ENCODE measurements at places on chromosomes 1 and 21.
A peak's percentile ranks its signal among the peaks of the same experiment; 100 is the strongest.

DNA sequence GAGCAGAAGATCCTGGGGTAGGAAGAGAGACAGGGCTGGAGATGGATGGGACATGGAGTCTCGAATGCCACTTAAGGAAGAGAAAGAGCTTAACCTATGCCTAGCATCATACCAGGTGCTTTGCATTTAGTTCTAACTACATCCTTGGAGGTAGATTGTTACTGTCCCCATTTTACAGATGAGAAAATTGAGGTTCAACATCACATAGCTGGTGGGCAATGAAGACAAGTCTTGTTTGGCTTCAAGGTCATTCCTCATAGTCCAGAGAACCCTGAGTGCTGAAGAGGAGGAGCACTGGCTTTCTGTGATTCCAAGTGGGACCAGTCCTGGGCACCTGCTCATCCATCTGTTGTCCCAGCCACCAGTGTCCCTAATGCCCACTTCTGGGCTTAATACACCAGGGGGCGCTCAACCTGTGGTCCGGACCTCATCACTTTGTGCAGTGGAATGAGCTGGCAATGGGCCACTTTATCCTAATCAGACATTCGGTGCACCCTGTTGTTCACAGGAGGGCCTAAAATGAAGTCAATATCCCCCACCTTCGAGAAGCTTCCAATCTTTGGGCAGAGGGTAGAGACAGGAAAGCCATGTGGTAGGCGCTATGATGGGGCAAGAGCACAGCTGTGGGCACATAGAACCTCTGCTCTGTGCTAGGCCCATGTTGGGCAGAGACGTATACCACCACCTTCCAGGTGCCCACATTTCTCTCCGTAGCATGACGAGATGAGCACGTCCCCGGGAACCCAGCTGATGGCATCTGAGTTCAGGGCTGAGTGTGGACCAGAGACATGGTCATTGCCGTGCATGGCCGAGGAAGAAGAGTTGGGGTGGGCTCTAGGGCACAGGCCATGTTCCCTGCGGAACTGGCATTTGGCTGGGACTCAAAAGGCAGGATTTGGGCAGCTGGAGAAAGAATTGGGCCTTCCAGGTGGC lies 9.2 kb downstream of the RPS6KA1 start:
- DNase-seq: no peak

DNA sequence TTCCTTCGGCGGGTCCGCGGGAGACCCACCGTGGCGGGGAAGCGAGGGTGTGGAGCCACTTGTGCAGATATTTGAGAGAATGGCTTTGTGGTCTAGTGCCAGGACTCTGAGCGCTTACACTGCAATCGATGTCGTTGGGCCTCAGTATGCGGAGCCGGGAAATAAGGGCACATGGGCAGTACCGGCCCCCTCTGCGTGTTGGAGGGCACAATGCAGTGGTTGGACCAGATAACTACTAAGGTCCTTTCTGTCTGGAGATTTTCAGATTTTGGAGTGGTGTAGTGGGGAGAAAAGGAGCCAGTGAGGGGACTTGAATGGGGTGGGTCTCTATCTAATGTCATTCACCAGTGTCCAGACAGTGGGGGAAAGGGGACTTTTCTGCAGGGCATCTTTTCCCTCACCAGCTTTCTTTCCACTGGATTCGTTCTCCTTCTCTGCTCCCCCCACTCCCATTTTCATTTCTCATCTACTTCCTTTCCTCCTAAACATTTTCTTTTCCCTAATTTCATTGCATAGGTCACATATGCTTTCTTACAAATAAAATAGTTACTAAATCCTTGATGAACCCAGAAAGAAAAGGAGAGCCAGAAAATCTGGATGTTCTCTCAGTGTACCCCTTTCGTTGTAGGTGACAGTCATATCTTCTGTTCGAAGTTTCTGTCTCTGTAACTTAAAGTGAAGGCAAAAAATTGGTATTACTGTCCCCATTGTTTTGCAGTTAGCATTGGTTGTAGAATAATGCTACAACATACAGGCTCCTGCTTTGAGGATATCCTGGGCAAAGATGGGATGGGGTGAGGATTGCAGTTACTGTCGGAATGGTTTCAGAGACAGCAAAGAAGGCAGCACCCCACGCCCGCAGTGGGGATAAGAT lies 1.4 kb downstream of the ATF3 start:
- no peak for DNase-seq

GRCh38 chr1:55131218-55131617 lies 83.9 kb downstream of the USP24 start:
- DNase-seq: no peak

DNA sequence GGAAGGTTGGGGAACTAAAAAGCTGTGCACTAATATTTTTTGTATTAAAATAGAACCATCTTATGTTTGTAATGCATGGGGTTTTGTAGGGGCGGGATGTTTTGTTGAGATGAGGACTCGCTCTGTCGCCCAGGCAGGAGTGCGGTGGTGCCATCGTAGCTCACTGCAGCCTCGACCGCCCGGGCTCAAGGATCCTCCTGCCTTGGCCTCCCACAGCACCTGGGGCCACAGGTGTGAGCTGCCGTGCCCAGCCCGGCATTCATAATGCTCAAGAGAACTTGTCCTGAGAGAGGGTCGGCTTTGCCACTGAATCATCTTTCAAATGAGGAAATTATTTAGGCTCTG lies 3.0 kb upstream of the C1orf159 start:
- no peak for DNase-seq

GRCh38 chr1:234473118-234473517 lies 5.9 kb downstream of the TARBP1 start:
- DNase-seq: no peak

GRCh38 chr1:40564913-40565312 lies 33.5 kb downstream of the ZNF684 start:
- DNase-seq: no peak

GRCh38 chr1:210647406-210648333 lies 319.0 kb downstream of the HHAT start:
- peak; percentile 11 for DNase-seq

- DNase-seq: no peak
Measured at GRCh38 chr1:178551940-178552339, 39.0 kb downstream of the TEX35 start.

GRCh38 chr1:115791816-115792215 lies 23.3 kb upstream of the CASQ2 start:
- DNase-seq: no peak

GRCh38 chr1:115457289-115457688 lies 119.2 kb upstream of the NGF start:
- no peak for DNase-seq

- no peak for DNase-seq
Measured at GRCh38 chr1:247407180-247407616, 8.8 kb upstream of the NLRP3 start.

- no peak for DNase-seq
Measured at GRCh38 chr1:168084396-168085231, 52.1 kb downstream of the GPR161 start.

DNA sequence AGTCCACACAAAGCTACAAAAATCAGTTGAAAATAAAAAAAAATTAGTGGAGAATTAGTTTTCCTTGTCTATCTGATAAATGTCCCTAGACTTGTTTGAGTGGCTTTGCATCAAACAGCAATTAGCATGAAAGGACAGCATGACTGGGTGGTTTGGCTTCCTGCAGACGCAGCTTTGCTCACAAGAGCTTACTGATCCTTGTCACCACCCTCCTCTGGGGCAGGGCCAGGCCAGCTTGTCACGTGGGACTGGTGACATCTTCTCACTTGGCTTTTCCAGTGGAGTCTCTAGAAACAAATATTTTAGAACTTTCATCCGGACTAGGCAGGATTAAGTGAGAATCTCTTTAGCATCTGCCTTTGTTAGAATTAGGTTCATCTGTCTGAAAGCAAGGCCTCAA lies 76.0 kb upstream of the OLIG2 start:
- DNase-seq: no peak

DNA sequence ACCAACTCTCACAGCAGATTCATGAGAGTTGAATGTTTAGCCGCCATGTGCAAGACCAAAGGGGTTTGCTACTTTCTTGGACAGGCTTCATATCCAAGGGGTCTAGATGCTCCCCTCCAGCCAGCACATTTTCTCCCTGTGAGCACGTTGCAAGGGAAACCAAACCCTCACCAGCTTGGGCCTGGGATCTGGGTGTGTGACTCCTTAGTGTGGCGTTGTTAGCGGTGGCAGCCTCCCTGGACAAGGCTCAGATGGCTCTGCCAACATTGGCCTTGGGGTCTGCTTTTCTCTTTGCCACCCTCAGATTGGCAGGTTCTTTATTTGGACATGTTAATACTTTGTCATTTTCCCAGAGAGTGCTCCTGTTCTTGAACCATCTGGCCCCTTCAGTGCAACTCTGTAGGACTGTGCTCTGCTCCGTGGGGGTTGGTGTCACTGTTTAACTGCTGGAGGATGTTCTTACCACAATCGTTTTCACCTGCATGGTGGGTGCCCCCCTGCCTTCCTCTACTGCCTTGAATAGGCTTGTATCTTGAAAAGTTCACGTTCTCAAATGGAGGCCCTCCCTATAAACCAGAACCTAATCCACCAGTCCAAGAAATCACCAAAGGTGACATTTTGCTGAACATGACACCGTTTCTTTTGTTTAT lies 13.4 kb downstream of the ABCG1 start:
- DNase-seq: no peak

GRCh38 chr1:195195423-195196057 lies 1412.7 kb downstream of the KCNT2 start:
- no peak for DNase-seq

GRCh38 chr1:37476087-37476452 lies 1.7 kb downstream of the ZC3H12A start:
- DNase-seq: no peak

DNA sequence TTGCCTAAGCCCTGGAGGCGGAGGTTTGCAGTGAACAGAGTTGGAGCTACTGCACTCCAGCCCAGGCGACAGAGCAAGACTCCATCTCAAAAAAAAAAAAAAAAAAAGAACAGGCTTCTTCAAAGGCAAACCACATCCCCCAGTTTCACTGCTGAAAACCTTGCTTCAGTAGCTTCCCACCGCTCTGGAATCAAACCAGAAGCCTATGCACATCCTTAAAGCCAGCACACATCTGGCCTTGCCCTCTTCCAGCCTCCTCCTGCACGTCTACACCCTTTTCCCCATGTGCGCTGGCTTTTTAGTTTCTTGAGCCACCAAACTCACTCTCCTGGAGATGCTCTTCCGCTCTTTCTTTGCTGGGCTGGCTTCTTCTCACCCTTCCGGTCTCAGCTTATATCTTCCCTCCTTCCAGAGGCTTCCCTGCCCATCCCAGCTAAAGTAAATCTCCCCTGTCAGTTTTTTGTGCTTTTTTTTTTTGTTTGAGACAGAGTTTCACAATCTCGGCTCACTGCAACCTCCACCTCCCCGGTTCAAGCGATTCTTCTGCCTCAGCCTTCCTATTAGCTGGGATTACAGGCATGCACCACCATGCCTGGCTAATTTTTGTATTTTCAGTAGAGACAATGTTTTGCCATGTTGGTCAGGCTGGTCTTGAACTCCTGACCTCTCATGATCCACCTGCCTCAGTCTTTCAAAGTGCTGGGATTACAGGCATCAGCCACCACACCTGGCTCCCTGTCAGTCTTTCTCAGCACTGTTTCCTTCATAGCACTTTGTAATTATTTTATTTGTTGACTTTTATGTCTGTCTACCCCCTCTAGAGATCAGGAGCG lies 42.0 kb upstream of the ID3 start:
- DNase-seq: no peak

- no peak for DNase-seq
Measured at GRCh38 chr1:111904478-111905218, 84.8 kb downstream of the KCND3 start.

- no peak for DNase-seq
Measured at GRCh38 chr1:65388908-65389695, 31.4 kb upstream of the LEPR start.

- DNase-seq: no peak
Measured at GRCh38 chr1:244391761-244392160, 59.9 kb downstream of the ADSS2 start.

GRCh38 chr1:157696966-157697628 lies 3.5 kb downstream of the FCRL3 start:
- DNase-seq: no peak

DNA sequence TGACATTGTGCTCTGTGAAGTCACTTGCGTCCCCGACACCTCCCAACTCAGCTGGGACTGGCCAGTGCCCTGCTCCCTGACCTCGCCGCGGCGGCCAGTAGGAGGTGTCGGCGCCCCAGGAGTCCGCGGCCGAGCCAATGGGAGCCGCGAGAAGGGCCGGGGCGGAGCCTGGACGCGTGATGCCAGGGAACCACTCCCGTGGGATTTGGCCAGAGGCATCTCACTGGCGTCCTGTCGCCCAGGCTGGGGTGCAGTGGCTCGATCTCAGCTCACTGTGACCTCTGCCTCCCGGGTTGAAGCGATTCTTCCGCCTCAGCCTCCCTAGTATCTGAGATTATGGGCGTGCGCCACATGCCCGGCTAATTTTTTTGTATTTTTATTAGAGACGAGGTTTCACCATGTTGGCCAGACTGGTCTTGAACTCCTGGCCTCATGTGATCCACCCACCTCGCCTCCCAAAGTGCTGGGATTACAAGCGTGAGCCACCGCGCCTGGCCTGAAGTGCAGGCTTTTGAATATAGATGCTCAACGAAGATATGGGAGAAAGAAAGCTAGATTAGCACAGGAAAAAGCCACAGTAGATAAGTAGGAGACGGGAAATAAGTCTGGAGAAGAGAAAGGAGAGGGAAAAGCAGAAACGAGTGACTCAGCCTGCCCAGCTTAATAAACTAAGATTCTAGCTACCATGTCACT lies 38.0 kb downstream of the ZBTB8OS start:
- DNase-seq: peak; percentile 66

- DNase-seq: no peak
Measured at GRCh38 chr1:48955774-48956173, 179.1 kb upstream of the BEND5 start.

GRCh38 chr1:175887981-175888428 lies 144.6 kb upstream of the TNR start:
- DNase-seq: peak; percentile 3

GRCh38 chr1:116359871-116360270 lies 13.2 kb upstream of the ATP1A1 start:
- DNase-seq: no peak

- DNase-seq: no peak
Measured at GRCh38 chr1:89360716-89361115, 3.1 kb upstream of the GBP6 start.

DNA sequence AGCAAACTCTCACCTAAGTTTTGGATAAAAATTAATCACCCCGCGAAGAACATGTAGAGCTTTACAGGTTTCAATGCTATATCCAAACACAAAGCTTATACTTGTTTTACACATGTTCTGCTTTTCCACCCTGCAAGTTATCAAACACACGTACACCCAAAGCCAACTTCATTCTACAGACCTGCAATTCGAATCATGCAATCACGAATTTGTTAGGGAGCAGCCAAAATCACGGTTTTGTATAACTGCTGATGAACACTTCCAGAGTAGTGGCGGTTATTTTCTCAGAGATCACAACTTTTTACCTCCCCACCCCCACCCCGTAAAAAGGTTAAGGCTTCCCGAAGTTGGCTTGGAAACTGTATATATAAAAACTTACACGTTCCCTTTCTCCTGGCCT lies 1.4 kb downstream of the HMGN1 start:
- DNase-seq: no peak

GRCh38 chr1:210676539-210676938 lies 347.8 kb downstream of the HHAT start:
- no peak for DNase-seq
